Activated T-helper 17 cell treated with anti-CD3 and anti-CD28 coated beads, Interleukin-2, amount 50 U/mL, for 72 hours (primary cell): ENCODE measurements at places on chromosomes 13 and 19.

- ATAC-seq: peak; percentile 41
Observed at GRCh38 chr19:14433554-14434501, 722 bp downstream of the PKN1 start.

DNA sequence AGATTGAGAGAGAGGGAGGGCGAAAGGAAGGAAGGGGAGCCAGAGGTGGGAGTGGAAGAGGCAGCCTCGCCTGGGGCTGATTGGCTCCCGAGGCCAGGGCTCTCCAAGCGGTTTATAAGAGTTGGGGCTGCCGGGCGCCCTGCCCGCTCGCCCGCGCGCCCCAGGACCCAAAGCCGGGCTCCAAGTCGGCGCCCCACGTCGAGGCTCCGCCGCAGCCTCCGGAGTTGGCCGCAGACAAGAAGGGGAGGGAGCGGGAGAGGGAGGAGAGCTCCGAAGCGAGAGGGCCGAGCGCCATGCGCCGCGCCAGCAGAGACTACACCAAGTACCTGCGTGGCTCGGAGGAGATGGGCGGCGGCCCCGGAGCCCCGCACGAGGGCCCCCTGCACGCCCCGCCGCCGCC, at the start of gene TNFSF11:
TNFSF11 (plus strand) TSS at position 142 of the 400 bp plus-strand sequence; CDS start at position 294, 152 bp downstream.
- peak; percentile 25 for ATAC-seq

DNA sequence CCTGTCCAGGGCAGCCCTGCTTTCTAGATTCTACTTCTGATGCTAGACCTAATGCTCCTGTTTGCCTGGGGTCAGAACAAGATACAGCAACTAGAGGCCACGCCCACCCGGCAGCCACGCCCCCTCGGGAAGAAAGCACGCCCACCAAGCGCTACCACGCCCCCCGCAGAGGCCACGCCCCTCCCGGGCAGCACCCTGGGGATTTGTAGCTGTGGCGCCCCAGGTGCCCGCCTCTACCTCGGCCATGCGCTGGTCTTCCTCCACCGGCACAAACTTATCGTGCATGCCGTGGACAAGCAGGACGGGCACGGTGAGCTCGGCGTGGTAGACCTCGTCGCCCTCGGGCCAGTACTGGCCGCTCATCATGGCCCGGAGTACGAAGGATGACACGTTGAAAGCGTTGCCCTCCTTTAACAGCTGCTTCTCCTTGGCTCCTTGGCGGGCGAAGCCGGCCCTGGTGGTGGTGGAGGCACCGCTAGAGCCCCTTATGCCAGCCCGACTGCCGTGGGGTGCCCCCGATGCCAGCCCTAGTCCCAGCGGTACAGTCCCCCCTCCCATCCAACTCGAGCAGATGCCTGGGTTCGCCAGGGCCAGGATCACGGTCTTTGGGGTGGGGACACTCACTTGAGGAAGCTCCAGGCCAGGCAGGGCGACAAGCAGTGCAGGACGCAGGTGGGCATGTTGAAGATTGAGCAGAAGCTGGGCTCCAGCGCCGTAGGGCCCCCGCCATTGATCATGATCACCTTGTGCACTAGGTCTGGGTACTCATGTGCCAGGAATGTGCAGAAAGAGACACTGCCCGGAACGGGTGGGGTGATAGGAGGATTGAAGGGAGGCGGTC, 9.0 kb downstream of the ABHD8 start:
- ATAC-seq: no peak

- no peak for ATAC-seq
Observed at GRCh38 chr19:34649886-34650543, 26.9 kb downstream of the SCGB2B2 start.

DNA sequence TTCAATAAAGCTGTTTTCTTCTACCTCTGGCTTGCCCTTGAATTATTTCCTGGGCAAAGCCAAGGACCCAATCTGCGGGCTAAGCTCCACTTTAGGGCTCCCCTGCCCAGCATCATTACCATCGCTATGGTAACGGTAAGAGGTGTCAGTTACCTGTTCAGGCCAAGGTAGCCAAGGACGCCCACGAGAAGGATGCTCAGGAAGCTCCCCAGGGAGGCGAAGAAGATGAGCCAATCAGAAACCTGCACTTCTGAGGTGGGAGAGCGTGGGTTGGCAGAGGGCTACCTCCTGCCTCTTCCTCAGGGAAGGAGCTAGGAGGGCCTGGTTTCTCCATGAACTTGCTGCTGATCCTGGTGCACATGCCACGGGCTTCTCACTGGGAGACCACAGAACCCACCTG, 24.7 kb downstream of the IL12RB1 start:
- ATAC-seq: no peak

- no peak for ATAC-seq
Observed at GRCh38 chr13:63636316-63636993, 2220.8 kb upstream of the PCDH20 start.

GRCh38 chr13:114067381-114067885, 65.0 kb downstream of the RASA3 start:
- peak; percentile 60 for ATAC-seq

DNA sequence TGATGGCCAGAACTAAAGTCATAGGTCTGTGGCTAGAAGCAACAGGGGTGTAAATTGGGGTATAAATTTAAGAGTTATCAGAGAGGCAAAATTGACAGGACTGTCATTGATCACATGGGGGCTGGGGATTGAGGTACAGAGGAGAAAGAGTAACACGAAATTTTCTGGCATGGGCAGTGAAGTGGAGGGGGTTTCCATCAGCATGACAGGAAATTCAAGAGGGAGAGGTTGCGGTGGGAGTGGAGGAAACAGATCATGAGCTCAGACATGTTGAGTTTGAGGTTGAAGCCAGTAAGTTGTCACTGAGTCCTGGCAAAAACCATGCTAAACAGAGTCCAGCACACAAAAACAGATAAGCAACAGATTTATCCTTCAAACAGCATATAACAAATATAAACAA, 192.1 kb upstream of the TSC22D1 start:
- peak; percentile 70 for ATAC-seq

DNA sequence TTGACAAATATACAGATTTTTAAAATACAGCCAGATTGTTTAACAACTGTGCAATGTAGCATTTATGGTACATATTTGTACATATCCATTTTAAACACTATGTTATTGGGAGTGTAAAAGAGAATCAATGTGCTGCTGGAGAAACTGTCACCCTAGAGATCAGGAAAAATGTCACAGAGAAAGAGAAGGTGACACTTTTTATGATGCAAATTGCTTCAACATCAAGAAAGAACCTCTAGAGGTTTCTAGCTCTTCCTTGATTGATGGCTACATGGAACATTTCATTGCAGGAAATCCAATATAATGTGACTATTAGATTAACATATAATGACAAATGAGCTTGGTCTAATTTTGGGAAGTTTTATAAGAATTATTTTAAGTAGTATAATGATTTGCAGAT, 1491.2 kb upstream of the PCDH20 start:
- no peak for ATAC-seq

GRCh38 chr19:29836409-29836825, 24.6 kb downstream of the CCNE1 start:
- peak; percentile 87 for ATAC-seq

DNA sequence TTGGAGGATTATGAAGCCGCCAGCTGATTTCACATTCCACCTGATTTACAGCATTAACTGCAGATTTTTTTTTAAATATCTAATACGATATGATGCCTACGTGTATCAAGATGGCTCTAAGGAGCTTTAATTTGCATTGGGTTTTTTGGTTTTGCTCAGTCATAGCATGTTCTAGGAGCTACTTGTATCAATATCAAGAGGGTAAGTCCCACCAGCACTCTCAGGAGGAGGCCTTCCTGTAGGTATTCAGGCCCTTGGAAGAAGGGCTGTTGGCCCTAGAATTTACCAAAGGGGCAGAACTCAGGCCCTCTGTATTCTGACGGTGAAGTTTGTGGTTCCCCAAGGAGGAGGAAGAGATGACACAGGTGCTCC, 97.2 kb upstream of the IPO5 start:
- no peak for ATAC-seq

DNA sequence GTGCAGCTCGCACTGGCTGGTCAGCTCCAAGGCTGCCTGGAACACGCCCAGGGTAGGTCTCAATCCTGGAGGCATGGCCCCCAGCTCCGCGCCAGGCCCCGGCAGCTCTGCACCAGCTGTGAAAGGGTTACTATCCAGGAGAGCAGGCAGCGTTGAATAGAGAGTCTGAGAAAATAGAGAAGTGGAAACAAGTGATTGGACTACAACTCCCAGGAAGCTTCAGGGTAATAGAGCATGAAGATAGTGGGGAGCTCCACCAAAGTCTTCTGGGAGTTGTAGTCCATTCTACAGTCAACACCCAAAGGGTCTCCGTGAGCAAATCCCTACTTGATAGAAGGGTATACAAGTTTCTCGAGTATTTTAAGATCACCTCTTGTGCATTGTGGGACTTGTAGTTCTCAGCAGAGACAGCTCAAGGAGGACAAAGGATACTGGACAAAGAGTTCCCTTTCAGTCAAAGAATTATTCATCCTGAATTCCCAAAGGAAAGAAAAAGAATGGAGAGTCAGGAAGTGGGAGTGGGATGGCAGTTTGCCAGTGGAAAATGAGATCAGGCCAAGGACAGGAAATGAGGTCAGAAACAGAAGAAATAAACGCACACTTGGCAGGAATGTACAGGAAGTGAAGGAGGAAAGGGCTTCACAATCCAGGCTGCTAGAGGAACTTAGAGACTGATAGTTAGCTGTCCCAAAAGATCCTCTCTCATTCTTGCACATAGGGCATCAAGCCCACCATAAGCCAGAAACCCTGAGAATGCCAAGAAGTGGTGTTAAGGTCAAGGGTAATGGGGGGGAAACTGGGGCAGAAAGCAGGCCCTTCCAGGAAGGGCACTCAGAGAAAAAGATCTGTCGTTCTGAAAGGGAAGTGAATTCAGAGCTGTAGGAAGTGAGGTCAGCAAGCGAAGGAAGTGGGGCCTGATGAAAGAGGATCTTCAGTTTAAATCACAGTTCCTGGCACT, 5.5 kb upstream of the MAMSTR start:
- ATAC-seq: no peak

DNA sequence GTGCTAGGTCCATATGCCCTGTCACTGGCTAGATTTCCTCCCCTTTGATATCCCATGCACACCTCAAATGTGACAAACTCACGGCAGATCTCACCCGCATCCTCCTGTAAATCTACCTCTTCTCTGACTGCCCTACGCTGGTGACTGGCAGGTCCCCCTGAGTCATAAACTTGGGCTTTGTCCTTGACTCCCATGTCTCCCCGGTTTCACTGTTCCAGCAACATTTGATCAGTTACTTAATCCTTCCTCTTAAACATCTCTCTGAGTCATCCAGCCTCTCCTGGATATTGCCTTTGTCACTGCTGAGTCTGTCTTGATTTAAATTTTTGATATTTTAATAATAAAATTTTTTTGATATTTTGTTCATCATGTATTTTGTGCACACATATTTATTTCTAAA, 26.5 kb downstream of the FAM216B start:
- ATAC-seq: no peak

DNA sequence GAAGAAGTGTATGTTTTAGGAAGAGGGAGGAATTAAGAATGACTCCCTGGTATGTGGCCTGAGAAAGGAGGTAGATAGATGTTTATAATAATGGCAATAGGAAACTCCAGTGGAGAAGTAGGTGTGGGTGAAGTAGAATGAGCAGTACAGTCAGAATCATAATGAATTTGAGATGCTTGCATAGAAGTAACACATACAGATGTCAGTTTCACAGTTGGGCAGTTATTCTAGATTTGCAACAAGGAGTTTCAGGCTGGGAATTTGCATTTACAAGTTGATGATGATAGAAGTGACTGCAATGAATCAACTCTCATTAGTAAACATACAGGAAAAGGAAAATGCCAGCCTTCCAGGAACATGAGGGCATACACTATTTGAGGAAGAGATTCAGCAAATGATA, 149.0 kb downstream of the SLITRK1 start:
- peak; percentile 23 for ATAC-seq

GRCh38 chr19:44757057-44757734, 8.7 kb downstream of the BCL3 start:
- ATAC-seq: no peak

GRCh38 chr13:109235901-109236300, 550.5 kb downstream of the IRS2 start:
- no peak for ATAC-seq

DNA sequence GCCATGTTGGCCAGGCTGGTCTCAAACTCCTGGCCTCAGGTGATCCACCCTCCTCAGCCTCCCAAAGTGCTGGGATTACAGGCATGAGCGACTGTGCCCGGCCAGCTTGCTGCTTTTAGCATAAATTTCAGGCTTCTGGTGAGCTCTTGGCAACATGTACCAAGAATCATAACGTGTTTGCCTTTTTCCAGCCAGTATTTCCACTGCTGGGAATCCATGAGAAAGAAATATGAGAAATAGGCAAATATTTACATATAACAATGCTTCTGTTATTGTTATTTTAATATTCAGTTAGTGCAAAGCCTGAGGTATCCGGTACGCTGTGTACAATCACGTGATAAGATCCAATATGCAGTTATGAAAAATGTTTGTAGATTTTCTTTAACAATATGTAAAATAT, 29.2 kb upstream of the CERS4 start:
- ATAC-seq: no peak

DNA sequence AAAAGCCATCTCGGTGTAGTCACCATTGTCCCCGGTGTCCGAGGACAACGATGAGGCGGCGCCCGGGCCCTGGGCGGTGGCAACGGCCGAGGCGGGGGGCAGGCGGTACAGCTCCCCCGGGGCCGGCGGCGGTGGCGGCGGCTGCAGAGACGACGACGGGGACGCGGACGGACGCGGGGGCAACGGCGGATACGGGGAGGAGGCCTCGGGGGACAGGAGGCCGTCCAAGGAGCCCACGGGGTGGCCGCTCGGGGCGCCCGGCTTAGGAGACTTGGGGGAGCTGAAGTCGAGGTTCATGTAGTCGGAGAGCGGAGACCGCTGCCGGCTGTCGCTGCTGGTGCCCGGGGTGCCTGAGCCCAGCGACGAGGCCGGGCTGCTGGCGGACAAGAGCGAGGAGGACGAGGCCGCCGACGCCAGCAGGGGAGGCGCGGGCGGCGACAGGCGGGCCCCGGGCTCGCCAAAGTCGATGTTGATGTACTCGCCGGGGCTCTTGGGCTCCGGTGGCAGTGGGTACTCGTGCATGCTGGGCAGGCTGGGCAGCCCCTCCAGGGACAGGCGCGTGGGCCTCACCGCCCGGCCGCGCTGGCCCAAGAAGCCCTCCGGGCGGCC, 3.5 kb downstream of the IRS2 start:
- no peak for ATAC-seq

DNA sequence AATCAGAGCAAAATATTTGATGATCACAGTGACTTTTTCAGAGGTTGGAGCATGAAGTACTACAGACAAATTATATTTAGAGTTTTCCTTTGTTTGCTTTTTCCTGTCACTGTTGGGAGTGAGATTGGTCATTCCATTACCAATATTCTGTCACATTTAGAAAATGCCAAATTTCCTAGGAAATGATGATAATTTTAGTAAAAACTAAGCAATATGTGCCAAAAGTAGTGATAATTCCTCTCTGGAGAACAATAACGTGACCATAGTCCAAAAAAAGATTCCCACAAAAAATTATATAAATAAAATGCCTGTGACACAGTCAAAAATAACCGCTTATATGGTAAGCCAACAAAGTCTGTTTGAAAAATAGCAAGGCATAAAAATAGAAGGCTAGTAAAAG, 2719.4 kb downstream of the PCDH9 start:
- no peak for ATAC-seq

- no peak for ATAC-seq
Observed at GRCh38 chr19:17404621-17405249, 695 bp downstream of the BST2 start.
